Right atrium auricular region (tissue), 2 donors: ENCODE measurements at places on chromosomes 12 and 14. TPM values are rescaled to one million over a fixed set of nuclear protein-coding genes. Genes with fewer than 3 reads are reported as not detected.

The ACOT6 gene
- not detected for total RNA-seq

The FAM90A1 gene
- not detected for total RNA-seq

GRCh38 chr14:29734732-29735131, 192.9 kb downstream of the PRKD1 start:
- no peaks in the 10 kb centered on the region for H3K36me3 ChIP-seq
- no peaks in the 10 kb centered on the region for H3K27me3 ChIP-seq
- no peak overlapping the region for H3K4me3 ChIP-seq
- H3K27ac ChIP-seq: no peak overlapping the region

- DNase-seq: no peak
- no peaks in the 10 kb centered on the region for H3K27me3 ChIP-seq
- no peaks in the 10 kb centered on the region for H3K36me3 ChIP-seq
- no peak overlapping the region for H3K4me3 ChIP-seq
- peaks cover 31% of the 10 kb centered on the region for H3K4me1 ChIP-seq
These were observed 55.1 kb downstream of the IFT81 start for GRCh38 chr12:110179291-110179690.

DNA sequence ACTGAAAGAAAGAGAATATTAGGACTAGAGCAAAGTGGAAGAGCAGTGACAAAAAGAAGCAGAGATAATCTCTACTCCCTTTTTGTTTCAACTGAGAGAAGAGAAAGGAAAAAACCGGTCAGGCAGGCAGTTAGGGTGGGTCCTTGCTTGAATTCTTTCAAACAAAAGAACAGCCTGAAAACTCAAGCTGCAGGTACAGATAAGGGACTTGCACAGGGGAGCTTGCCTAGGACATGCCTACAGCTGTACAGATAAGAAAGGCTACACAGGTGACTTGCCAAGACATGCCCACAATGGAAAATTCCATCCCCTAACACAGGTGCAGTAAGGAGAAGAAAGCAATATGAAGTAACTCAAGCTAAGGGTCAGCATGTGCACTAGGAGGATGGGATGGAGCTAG, 532.2 kb upstream of the MIS18BP1 start:
- H3K36me3 ChIP-seq: no peaks in the 10 kb centered on the region
- H3K4me3 ChIP-seq: no peak overlapping the region
- H3K4me1 ChIP-seq: no peaks in the 10 kb centered on the region
